ENCODE measurements at places on chromosomes 6 and 20.

DNA sequence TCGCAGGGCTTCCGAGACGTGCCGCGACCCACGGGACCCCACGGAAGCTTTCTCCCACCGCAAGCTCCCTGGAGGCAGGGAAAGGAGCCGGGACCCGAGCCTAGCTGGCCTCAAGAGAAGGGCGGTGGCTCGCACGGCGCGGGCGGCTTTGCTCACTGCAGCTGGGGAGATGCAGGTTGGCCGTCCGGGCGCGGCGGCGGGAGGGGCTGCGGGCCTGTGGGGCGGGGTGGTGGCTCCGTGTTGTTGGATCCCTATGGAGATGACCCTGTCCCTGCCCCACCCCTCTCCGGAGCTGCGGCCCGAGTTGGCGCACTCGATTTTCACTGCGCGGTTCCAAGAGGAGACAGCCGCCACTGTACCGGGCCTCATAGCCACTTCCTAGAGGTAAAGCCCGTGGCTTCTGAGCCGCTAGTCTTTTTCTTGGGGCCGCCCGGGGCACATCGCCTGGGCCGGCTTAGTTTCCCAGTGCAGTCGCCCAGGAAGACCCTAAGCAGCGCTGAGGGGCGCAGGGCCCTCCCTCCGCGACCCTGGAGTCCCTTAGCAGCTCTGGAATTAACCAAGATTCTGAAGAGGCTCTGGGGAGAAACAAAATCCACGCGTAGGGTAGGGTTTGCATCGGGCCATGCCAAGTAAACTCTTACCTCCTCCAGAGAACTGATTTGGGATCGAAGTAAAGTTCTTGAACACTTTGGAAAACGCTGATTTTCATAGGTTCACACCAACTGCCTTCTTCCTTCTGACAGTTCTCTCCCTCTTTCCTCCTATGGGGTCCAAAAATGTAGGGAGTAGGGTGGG, at the start of gene ECT2L:
TSS of gene ECT2L (plus strand) at position 279 of the 795 bp plus-strand sequence. CDS start 17,188 bp downstream, outside the sequence.
- peak; percentile 79 for DNase-seq

- no peak for DNase-seq
Observed at GRCh38 chr6:36964908-36965307, 10.4 kb downstream of the PI16 start.

DNA sequence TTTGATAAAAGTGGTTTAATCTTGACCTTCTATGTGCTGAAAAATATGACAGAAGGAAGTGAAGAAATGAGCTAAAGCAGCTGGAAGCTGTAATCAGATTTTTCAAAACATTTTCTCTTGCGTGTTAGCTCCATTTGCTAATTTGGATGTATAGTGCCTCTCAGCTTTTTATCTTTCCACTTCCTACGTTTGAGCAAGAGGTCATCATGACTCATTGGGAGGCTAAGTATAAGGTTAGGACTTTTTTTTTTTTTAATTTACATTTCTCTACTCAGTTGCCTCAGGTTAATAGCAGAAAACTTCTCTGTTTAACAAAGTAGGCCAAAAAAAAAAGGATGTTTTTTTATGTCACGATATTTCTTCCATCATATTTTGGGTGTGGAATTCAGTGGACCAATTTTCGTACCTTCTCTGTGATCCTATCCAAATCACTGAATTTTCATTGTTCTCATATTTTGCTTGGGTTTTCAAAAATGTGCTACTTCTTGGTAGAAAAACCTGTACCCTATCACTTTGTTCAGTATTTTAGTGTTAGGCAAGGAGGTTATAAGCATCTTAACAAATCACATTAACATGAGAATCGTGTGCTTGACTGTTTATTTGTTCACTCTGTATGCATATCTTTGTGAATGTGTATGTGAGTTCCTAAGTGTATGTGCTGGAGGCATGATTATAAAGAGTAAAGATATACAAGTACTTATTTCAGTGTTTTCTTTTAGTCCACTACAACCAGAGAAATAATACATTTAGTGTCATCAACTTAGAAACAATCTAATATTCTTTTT, 1028.3 kb upstream of the EYS start:
- DNase-seq, result no peak

DNA sequence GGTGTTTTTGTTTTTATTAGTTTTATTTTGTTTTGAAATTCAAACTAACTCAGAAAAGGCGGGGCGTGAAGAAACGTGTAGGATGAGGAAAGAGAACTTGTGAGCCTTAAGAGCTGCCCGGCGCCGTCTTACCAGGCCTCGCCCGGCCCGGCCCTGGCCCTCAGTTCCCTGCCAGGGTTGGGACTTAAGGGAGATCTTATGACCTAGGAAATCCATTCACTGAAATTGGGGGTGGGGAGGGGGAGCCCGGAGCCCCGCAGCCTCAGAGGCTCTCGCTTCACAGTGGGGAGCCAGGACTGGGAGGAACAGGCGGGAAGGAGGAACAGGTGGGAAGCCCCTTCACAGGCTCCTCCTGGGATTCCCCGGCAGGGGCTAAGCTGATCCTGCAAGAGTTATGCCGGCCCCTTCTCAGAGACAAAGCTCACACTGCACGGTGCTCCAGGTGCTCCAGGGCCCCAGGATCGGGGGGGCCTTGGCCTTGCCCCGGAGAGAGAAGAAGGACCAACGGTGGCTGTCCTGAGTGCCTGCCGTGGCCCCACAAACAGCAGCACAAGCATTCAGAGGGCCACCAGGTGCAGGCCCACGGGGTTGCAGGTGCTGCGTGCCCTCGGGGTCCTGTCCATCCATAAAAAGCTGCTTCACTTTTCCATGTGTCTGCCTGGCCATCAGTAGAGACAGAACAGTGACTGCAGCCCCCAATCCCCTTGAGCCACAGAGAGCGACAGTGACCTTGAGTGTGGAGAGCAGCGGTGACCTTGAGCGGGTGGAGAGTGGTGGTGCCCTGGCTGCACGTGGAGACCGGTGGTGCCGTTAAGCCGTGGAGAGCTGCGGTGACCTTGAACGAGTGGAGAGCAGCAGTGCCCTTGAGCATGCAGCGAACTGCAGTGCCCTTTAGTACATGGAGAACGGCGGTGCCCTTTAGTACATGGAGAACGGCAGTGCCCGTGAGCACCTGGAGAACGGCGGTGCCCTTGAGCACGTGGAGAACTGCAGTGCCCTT, 152.7 kb downstream of the DLL1 start:
- peak; percentile 68 for DNase-seq

DNA sequence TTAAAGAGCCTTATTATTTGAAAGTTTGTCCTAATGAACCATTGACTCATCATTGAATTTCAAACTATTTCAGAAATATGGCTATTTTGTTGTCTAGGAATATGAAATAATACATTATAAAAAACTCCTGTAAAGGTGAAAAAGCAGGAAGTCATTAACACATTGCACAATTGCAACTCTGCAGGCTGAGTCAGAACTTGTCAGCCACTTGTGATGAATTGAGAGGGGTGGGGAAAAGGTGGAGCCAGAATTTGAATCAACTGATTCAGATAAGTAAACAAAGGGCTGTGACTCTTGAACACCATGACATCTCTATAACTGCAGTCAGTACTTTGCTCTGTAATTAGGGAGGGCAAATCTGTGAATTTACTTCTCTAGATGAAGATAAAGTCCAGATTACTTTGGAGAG, 6.0 kb downstream of the C6orf141 start:
- DNase-seq, result no peak

DNA sequence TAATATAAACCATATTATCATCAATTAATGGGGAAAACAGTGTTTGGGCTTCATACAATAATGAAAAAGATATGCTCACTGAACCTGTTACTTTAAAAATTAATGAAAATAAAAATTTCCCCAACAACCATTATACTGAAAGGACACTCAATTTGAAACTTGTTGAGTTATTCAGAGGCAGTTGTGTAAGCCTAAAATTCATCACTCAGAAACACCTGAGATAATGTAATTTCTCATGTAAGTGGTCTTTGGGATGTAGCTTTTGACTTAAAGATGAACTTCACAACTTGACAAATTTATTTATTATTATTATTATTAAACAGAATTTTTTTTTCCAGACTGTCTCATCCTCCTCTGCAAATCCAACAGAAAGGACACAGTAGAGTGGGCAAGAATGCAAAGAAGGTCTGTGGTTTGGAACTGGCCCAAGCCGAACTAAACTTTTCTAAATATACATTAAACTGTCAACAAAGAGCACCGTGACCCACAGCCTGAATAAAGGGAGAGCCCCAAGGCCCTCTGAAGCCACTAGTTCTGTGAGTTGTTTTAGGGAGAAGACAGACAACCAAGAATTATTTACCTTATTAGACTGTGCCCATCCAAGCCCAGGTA, 32.2 kb upstream of the HEY2 start:
- DNase-seq, result no peak

GRCh38 chr6:105087571-105088211, 92.1 kb downstream of the POPDC3 start:
- DNase-seq, result no peak

- DNase-seq, result no peak
Observed at GRCh38 chr6:157478926-157479325, 97.9 kb downstream of the ZDHHC14 start.

- DNase-seq, result no peak
Observed at GRCh38 chr20:24370249-24370648, 99.2 kb upstream of the SYNDIG1 start.

DNA sequence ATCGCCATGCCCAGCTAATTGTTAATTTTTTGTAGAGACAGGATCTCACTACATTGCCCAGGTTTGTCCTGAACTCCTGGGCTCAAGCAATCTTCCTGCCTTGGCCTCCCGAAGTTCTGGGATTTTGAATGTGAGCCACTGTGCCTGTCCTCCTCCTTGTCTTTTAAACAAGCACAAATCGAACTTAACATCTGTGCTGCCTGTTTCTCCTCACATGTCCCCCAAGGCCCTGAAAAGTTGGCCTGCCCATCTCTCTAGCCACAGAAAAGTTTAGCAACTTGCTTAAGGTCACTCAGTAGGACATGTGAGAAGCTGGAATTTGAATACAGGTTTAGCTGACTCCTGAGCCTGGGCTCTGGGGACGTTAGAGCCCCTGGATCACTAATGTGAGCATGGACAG, 115.7 kb upstream of the KCNG1 start:
- no peak for DNase-seq

DNA sequence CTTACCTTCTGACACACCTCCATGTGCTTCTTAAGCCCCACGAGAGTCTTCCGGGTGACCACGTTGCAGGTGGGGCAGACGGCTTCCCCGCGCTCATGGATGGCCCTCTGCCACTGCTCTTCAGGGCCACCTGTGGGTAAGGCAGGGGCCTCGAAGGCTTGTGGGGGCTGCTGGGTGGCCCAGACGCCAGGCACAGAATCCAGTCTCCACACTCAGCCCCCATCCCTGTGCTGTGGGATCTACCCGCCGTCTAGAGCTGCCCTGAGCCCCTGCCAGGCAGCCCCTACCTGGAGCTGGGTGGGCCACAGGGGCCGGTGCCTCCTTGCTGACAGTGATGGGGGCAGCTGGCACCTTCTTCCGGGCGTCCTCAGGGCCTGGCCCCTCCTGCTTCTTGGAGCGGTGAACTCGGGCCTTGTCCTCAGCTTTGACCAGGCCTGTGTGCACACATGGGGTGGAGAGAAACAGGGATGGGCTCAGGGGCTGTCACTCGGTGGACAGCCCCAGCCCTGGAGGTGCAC, 5.9 kb downstream of the ZNF512B start:
- no peak for DNase-seq

GRCh38 chr6:56816370-56816769, 138.5 kb upstream of the BEND6 start:
- DNase-seq, result no peak

DNA sequence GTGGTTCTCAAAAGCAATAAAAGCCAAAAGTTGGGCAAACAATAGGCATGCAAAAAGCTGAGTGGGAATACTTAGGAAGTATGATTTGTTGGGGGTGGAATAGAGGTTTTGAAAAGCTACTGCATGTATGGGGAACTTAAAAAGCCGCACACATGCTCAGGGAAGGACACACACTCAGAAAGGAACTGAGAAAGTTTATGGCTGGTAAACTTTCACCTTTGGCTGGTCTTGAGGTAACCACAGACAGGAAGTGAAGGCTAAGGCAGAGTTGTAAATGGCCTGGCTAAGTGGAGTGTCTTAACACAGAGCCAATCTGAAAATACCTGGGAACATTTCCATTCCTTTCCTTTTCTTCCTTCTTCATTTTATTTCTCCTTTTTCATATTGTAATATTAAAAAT, 134.5 kb upstream of the EXOC2 start:
- no peak for DNase-seq

- DNase-seq, result no peak
Observed at GRCh38 chr6:157569543-157569942, 188.6 kb downstream of the ZDHHC14 start.
